ENCODE measurements at places on chromosomes 11 and 22.

- DNase-seq: no peak
These were observed 1045.8 kb upstream of the TENM4 start for GRCh38 chr11:80486678-80487077.

DNA sequence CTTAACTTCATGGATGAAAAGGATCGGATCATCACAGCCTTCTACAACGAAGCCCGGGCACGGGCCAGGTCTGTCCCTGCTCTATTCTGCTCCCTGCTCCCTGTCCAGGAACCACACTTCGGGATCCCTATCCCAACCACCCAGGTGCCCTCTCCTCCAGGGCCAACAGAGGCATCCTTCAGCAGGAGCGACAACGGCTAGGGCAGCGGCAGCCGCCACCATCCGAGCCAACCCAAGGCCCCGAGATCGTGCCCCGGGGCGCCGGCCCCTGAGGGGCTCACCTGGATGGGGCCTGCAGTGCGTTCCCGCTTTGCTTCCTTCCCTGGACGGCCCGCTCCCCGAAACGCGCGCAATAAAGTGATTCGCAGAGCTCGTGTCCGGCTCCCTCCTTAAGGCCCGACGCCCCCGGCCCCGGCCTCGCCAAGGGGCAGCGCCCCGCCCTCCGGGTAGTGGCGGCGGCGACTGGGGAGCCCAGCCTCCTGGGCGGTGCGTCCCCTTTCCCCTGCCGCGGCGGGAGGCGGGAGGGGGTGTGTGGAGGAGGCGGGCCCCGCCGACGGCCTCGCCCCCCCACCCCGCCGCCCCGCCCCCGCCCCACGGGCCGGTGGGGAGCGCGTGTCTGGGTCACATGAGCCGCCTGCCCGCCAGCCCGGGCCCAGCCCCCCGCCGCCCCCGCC is at the start of gene VEGFB:
VEGFB (plus strand) TSS at position 672 of the 674 bp plus-strand sequence. CDS start 250 bp downstream, outside the sequence.
- DNase-seq: peak; percentile 75

DNA sequence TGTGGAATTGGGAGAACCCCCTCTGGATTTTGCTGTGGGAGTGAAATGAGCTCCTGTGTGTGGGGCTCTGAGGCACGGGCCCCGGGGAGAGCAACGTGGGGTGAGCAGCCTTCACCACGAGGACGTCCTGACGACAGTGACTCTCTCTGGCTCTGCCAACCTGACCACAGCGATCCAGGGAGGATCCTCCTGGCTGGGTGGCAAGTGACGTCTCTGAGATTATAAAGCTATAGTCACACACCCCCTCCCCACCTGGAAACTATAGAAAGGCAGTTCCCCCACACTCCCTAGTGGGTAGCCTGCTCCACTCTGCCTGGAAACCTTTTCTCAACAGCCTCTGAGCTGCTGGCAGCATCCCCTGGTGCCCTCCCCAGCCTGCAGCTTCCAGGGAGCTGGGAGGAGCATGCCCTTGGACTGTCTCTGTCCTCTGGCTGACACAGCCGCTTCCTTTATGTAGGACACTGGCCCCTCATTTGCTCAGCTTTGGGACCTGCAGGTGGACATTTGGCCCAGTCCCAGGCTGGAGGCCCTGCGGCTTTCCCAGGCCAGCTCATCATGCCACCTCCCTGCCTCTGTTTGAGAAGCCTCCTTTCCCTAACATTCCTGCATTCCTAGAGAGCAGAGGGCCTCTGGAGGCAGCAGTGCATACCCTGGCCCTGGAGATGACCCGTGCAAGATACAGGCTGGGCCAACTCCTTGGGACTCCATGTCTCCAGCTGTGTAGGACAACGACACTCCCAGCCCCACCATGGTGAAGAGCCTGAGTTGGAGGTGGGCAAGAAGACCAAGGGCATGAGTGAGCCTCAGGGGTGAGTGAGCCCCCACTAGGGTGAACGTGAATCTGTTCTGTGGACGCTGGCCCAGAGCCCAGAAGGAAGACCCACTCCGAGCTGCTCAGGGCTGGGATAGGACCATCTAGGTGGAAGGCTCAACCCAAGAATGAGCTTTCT is 314.0 kb downstream of the NTM start:
- DNase-seq: peak; percentile 65

- no peak for DNase-seq
These were observed 14.6 kb upstream of the ANO1 start for GRCh38 chr11:70063555-70063954.

DNA sequence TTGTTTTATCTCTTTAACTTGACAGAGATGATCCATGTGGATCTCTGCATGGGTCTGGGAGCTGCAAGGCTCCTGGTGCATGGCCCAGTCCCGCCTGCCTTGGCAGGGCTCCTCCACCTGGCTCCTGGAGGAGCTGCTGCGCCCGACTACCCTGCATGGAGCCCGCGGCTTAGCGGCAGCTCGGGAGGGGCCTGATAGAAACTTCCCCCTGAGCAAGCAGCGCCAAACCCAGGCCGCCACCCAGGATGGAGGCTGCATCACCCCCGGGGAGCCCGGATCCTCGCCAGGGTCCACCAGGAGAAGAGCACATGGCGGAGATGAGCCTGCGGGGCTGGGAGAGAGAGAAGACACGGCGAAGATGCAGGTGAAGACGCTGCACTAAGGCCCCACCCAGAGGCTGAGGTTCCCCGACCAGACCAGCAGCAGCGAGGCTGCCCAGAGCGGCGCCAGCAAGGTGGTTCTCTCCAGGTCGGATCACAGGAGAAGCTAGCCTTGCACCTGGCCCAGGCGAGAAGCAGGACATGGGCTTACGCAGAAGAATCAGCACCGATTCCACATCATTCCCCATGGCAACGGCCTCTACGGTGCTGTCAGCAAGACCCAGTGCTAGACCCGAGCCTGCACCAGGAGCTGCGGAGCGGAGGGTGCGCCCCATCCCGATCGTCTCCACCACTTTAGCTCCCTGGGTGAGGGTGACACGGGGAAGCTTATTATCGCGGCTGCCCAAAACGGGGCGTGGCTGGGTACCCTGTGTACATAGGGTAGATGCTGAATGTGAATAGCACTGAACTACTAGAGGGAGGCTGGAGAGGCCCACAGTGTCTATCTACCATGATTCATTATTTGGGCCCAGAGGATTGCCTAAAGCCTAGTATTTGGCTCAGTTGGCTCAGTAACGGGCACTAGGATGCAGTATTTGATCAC is 41.3 kb upstream of the VPREB1 start:
- no peak for DNase-seq

GRCh38 chr11:108734956-108735559 is 70.2 kb downstream of the DDX10 start:
- no peak for DNase-seq

- DNase-seq: no peak
These were observed 93.8 kb upstream of the SESN3 start for GRCh38 chr11:95324826-95325225.

DNA sequence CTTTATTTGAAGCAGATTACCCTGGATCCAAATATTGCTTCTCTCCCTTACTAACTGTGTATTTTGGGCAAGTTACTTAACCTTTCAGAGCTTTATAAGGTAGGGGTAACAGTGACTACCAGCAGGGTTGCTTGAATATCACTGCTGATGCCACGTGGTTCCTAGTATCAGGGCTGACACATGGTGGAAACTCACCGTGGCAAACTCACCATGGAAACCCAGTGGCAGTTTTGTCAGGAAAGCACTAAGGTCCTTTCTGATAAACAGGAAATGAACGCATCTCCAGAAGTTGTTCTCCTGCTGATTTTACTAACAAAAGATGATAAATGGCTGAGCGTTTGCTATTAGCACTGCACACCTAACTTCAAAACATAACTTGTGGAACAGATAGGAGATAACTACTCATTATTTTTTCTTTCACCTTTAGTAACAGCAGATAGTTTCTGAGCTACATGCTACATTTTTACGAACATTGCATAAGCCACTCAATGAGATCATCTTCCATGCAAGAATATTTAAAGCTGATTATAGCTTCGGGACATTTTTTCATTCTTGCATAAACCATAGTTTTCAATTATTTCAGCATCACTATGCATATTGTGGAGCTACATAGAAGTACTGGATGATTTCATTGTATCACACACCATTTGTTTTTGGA is 59.7 kb upstream of the RAG2 start:
- no peak for DNase-seq

DNA sequence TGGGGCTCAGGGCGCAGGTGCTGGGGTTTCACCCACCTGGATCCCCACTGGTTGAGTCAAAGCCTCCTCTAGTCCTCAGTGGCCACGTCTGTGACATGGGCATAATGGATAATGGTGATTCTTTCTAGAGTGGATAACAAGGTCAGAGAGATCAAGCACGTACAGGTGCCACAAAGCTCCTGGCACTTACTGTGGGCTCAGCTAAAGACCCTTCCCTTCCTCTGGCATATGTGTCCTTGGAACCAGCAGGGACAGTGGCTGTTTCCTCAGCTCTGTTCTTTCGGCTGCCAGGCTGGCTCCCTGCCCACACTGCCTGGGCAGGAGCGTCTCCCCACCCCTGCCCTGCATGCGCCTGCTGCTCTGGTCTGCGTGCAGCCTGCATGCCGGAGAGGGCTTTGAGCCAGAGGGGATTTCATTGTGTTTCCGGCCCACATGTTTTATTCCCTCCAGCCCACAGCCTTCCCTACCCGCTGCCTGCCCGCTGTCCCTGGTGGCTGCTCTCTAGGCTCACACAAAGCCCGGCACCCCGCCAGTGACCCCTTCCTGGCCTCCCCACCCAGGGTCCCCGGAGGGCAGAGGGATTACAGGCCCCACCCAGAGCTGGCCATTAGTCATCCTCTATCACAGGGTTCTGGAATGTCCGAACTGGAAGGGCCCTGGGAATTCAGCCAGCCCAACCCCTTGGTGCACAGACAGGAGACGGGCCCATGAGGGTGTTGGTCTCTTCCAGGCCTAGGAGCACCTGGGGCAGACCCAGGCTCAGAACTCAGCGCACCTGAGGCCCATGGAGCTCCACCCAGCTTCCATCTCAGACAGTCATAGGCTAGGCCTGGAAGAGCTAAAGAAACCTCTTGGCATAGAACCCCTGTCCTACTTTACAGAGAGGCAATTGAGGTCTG is 55.3 kb upstream of the GCAT start:
- peak; percentile 93 for DNase-seq

GRCh38 chr11:10600570-10601248 is 32.2 kb upstream of the LYVE1 start:
- peak; percentile 63 for DNase-seq

- no peak for DNase-seq
These were observed 13.8 kb upstream of the PAMR1 start for GRCh38 chr11:35539256-35539655.

- DNase-seq: peak; percentile 31
These were observed 7.3 kb downstream of the KCNE3 start for GRCh38 chr11:74460065-74460464.

All from islet precursor cell (in vitro differentiated cells).